ENCODE measurements at places on chromosomes 3 and 15.

DNA sequence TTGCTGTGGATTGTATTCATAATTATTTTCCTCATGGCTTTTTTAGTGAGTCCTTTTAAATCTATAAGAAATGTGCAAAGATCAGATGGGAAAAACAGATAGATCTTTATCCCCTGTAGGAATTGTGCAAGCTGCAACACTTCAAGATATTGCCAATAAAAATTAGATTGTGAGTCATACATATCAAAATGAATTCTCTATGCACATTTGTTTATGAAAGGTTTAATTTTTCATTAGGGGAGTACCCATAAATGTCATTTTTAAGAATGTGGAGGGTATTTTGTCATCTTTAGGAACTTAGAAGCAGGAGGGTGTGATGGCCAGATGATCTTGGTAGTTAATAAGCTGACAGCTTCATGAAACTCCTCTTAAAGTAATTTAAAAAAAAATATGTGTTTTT, 2.9 kb downstream of the PIAS1 start:
- no peak for DNase-seq

DNA sequence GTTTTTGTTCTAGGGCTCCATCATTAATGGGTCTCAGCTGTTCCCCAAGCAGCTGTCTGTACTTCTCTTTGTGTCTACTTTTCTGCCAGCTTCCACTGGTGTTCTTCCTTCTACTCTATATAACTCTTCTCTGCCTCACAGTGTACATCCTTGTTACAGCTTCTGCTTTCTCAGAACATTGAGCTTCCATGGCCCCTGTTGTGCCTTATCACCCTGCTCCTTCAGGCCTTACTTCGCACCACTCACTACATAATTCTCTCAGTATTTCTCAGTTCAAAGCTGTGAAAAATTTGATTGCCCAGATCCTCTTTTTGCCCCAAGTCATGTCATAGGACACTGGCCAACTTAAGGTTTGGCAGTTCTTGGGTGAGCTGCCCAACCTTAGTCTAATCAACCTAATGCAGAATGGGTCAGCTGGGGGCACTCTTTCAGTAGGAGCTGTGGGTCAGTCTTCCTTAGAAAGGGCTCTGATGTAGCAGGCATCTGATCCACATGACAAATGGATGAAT, 28.9 kb downstream of the CSTA start:
- DNase-seq, result no peak

DNA sequence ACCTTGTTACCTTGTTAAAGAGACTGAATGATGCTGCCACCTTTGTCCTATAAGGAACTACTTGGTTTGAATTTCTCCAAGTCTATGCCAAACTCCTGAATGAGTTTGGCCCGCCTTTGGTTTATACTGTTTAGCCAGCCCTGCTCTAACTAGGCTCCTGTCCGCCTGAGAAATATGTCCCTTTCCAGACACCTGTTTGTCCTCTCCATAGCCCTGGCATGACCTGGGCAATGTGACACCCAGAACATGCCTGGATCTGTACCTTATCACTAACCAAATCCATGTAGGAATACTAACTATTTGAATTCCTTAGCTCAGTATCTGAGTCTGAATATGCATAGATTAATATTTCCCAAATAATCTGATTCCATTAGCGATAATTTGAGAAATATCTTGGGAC, 24.4 kb upstream of the TMC3 start:
- DNase-seq, result no peak

GRCh38 chr15:39326306-39326975, 254.4 kb upstream of the THBS1 start:
- no peak for DNase-seq
